ENCODE measurements at places on chromosomes 16 and 17.

GRCh38 chr16:27449434-27450195, 47.6 kb downstream of the IL21R start:
- no peak for DNase-seq

- DNase-seq = no peak
These were observed 29.5 kb downstream of the SMURF2 start for GRCh38 chr17:64632606-64633005.

DNA sequence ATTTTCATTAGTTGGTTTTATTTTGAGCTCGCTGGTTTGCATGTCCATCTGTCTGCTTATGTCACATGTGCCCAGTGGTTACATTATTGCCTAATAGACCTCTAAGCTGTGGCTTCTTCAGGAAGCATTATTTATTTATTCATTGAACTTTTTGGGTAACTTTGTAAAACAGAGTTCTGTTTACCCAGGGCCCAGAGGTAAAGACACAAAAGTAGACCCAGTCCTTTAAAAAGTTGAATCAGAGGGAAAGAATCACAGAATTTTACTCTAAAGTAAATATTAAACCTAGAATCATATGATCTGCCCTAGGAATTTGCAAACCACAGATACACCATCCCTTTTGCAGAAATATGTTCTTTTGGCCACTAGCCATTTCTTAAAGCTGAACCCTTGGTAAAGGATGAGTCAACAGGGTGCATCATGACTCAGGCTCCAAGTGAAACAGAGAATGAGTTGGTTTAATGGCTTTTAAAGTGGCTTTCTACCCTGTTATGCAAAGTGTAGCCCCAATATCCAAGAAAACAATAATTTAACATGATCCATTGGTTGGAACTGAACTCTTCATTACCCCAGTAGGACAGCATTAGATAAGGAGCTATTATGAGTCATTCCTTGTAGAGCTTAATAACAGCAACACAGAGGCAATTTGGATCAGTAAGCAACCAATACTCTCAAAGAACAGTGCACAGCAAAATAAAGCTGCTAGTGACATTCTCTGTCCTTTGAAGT, 236.3 kb downstream of the KCNJ2 start:
- DNase-seq = no peak

- no peak for DNase-seq
These were observed 59.3 kb downstream of the NKD1 start for GRCh38 chr16:50607447-50607846.

GRCh38 chr17:56111706-56112485, 41.4 kb upstream of the ANKFN1 start:
- no peak for DNase-seq

- DNase-seq = no peak
These were observed 50.9 kb upstream of the GSE1 start for GRCh38 chr16:85562093-85562786.

DNA sequence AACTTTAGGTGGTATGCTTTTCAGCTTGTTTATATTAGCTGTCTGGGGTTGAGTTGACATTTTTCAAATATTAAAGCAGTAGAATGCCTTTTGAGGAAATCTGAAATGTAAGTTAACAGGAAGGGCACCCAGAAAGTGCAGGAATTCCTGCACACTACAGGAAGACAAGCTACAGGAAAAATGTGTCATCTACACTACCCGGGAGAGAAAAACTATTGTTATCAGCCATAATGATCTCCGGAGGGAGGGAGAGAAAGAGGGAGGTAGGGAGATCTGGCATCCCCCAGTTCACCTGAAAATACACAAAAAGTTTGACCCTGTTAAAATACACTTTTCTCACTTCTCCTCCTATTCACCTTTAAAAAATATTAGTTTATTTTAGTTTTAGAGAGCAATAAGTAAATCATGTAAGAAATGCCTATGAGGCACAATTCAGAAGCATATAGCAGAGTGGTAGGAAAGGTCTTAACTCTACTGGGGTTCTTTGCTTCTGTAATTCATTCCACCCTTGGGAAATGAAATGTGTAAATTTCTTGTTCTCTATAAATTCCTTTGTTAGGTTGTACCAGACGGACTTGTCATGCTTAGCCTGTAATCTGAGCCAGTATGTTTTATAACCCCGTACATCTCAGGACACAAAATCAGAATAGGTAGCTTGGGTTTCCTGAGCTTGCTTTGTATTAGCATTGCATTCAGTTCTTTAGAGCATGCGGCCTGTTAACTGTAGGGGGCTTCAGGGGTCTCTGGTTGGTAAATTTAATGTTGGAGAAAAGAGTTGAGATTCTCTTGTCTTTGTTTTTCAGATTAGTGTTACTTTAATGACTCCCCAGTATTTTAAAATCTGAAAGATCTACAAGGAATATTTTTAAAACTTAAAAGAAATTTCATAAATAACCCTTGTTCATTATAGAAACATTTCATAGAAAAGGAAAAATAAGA, 3.3 kb downstream of the MAP2K6 start:
- DNase-seq = no peak

GRCh38 chr17:1186923-1187771, 7.4 kb upstream of the ABR start:
- DNase-seq = peak; percentile 68

DNA sequence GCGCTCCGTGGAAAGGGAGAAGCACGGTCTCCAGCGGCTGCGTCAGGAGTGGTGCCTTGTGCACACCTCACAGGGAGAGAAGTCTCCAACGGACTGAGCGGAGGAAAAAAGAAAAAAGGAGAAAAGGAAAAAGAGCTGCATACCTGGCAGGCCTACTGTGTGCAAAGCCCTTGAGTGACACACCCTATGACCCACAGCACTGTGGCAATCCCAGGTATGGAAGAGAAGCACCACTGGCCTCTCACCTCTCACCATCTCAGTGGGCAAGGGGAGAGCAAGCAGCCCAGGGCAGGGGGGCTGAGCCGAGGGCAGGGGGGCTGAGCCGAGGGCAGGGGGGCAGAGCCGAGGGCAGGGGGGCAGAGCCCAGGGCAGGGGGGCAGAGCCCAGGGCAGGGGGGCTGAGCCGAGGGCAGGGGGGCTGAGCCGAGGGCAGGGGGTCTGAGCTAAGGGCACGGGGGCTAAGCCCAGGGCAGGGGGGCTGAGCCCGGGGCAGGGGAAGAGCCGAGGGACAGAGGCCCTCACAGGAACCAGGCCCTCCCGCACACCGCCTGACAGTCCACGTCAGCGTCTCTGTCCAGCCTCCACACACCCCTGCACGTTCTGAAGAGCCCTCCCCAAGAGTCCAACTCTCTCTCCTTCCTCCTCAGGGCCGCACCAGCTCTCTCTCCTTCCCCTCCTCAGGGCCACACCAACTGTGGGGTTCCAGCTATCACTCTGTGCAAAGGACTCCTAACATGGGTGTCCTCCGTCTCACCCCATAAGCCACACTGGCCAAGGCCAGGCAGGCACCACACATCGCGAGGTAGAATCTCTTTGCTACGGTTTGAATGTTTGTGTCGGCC, 105.8 kb downstream of the ZNF778 start:
- DNase-seq = no peak

DNA sequence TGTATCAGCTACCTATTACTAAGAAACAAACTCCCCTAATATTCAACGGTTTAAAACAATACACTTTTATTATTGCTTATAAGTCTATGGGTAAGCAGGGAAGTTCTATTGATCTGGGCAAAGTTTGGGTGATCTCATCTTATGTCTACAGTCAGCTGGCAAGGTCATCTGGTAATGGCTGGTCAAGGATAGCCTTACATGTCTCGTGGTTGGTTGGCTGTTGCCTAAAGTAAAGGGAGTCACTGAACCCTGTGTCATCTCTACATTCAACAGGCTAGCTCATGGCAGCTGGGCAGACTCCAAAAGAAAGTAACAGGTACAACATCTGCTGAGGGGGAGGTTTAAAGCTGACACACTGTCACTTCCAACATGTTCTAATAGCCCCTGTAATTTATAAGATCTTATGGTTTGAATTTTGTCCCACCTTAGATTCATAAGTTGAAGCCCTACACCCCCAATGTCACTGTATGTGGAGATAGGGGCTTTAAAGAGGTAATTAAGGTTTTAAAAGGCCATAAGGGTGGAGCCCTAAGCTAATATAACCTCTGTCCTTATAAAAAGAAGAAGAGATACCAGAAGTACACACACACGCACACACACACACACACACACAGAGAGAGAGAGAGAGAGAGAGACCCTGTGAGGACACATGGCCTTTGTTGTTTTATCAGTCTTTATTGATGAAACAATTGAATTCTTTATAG, 419.1 kb downstream of the NPIPA8 start:
- DNase-seq = no peak

DNA sequence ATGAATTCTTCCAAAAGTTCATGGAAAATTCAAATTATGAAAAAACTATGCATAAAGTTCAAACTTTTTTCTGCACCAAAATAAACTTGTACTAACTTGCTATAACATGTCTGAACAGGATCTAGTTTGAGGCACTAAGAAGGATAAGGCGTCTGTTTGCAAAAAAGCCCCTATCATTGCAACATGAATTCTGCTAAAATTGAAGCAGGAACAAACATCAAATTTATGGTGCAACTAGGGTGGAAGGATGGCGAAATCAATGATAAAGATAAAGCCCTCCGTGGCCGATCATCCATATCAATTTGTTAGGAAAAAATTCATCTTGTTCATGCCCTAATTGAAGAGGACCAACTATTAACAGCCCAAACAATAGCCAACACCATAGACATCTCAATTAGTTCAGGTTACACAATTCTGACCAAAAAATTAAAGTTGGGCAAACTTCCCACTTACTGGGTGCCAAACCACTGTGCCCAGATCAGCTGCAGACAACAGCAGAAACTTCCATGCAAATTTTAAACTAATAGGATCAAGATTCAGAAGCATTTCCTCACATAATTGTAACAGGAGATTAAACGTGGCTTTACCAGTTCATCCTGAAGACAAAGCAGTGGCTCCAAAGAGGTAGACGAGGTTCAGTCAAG, 12.9 kb downstream of the IL21R start:
- no peak for DNase-seq

DNA sequence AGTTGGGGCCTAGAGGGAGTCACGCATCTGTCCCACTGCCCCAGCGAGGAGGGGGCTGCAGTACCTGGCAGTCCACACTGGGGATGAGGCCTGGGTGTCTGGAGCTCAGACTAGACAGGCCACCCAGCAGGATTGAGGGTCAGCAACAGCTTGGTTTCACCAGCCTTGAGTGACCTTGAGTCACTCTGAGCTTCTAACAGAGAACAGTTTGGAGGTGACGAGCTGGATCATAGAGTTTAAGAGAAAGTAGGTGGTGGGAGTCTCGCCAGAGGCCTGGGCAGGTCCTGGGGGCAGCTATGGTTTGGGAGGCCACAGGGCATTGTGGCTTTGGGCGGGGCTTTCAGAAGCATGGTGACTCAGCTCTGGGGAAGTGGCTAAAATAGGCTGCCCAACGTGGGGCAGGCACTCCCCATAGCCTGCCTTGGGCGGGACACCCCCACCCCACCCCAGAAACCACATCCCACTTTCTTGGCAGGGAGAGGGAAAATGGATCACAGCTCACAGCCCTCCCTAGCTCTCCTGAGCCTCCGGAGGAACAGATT, 20.5 kb downstream of the CDC42EP4 start:
- peak; percentile 75 for DNase-seq

GRCh38 chr17:72063262-72063661, 57.6 kb upstream of the SOX9 start:
- DNase-seq = no peak
